ENCODE measurements at places on chromosomes 4 and X.

GRCh38 chr4:37715889-37716402, 29.8 kb upstream of the RELL1 start:
- DNase-seq, result no peak

DNA sequence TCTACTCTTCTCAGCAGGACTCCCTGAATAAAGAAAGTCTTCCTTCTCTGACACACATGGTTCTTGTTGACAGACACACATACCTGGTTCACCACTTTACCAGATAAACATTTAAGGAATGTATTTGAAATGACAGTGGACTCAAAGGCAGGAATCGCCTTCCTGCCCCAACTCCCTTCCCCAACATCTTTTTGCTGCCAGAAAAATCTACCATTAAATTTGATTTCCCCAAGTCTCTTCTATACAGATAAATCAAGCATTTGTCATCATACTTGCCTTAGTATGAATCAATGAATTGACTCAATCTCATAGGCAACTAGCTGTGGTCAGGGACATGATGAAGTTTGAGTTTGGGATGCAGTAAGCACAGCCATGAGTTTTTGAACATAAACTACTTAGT, 23.3 kb upstream of the ANXA5 start:
- DNase-seq, result no peak

DNA sequence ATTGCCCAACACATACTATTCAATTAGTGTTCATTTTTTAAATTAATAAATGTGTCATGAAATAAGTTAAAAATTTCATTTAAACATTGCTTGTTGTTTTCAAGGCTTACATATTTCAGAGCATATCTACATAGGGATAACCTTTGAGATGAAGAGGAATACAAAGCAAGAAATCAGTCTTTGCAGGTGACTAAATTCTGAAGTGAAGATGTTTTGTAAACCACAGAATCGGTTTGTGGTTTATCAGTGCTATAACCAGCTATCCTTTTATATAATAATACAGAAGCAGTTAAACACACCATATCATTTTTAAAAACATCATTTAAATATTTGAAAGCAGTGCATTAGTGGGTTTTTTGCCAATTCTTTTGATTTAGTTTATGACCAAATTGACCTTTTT, 26.9 kb downstream of the FAM241A start:
- no peak for DNase-seq

DNA sequence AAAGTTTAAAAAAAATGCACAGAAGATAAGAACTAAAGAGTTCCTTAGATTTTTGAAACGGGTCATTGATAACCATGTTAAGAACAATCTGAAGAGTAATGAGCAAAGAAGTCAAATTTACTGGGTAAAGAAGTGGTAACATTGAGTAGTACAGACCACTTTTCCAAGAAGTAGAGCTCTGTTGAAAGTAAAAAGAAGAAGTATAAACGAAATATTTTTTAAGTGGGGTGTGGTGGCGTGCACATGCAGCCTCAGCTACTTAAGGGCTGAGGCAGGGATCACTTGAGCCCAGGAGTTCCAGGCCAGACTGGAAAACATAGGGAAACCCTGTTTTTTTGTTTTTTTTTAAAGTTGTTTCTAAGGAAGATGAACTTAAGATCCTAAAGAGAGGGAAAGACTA, 68.5 kb downstream of the UBA6 start:
- DNase-seq, result no peak
